ENCODE measurements at places on chromosomes 6 and 20.

DNA sequence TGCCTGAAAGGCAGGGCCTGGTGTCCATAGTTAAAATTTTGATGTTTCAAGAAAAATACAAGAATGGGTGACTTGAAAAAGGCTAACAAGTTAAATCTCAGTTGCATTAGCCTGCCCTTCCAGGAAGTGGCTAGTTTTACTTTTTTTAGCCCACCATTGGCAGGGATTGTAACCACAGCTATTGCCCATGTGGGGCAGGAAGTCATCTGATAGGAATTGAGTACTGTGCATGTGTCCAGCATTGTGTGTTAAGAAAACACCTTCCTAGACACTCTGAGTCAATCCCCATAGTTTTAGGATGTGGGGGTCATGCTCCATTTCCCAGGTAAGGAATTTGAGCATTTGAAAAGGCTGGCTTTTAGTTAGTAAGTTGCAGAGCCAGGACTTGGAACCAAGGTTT lies 26.9 kb downstream of the LYRM2 start:
- DNase-seq = no peak

DNA sequence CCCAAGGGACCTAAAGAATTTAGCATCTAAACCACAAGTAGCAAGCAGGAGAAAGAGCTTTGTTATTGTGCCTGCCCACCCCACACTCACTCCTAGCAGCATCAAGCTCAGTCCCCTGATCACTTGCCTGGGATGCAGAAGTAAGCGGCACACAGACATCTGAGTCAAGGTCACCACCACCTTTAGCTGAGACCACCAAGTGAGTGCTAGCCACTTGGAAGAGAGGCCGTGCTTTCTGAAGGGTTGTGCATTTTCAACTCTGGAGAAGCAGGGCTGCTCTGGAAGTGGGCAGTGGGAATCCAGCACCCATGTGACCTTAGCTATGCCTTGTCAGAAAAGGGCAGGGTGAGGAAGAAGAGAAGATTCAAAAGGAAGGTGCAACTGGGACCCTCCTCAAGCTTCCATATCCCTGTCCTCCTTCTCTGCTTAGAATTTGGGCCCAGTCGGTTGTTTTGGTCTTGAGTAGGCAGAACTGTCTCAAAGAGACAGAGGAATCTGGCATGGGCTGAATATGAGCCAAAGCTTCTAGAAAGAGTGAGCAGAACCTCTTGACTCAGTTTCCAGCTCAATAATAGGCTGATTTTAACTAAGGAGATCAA lies 6.2 kb downstream of the NR2E1 start:
- no peak for DNase-seq

- no peak for DNase-seq
Measured at GRCh38 chr20:52454660-52455059, 263.1 kb upstream of the ZFP64 start.

GRCh38 chr20:1587781-1588532 lies 30.5 kb upstream of the SIRPD start:
- no peak for DNase-seq

- no peak for DNase-seq
Measured at GRCh38 chr6:14734416-14735340, 511.2 kb upstream of the JARID2 start.

DNA sequence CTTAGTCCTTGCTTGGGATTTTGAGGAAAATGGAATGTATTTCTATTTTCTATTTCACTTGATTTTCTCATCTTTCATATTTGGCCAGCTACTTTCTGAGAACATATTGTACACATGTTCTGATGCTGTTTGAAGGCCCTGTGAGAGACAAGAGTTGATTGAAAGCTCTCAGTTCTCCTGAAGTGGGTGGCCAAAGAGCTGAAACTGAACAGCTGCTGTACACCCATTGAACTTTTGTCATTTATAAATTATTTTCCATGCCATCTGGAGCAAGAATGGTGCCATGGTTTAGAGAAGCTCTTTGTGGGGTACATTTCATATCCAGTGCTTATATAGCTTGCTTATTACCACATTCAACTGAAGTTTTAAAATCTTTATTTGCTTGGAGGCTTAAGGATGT lies 298.3 kb downstream of the PRL start:
- no peak for DNase-seq

DNA sequence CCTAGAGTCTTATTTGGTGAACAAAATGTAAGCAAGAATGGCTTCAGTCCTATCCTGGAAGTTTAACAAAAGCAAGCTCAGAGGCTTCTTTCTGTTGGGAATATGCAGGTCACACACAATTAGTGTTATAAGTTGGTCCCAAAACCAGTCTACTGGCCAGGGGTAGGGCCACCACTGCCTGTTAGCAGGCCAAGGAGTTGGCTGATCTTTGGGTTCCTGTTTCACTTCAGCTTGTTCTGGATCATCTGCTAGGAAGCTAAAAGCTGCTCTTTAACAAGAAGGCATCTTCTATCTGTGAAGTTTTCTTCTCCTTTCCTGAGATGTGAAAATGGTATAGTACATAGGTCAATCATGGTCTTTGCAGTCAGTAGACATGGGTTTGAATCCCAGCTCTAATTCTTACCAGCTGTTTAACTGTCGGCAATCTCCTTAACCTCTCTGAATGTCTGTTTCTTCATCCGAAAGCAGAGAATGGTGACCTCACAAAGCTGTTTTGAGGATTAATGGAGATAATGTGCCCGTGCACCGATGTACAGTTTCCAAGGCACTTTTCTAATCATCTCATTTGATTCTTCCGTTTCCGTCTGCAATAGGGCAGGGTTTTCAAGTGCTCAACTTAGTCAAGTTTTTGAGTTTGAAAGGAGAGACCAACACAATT lies 271.2 kb upstream of the TAB2 start:
- no peak for DNase-seq

GRCh38 chr6:71294121-71294523 lies 5.5 kb downstream of the OGFRL1 start:
- DNase-seq = no peak

Measured in esophagus squamous epithelium (tissue), 5 donors.